Heart left ventricle (tissue), 16 donors: ENCODE measurements at places on chromosomes 2 and 18.

DNA sequence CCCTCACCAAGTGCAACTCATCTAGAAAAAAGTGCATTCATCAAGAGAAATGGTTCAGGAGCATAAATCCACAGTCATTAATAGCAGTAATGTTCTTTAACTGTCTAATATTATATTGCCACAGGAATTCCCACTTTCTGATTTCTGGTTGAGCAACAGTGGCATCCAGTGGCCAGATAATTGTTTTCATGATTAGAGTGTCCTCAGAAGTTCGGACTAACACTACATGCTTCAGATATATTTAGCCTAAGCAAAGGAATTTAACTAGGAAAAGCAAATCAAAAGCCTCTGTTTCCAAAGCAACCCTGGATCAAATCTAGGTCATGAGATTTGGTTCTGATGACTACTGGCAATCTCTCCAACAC lies 9.8 kb upstream of the ERBB4 start:
- DNase-seq: no peak

GRCh38 chr2:211373203-211373602 lies 816.8 kb downstream of the CPS1 start:
- no peak for DNase-seq

DNA sequence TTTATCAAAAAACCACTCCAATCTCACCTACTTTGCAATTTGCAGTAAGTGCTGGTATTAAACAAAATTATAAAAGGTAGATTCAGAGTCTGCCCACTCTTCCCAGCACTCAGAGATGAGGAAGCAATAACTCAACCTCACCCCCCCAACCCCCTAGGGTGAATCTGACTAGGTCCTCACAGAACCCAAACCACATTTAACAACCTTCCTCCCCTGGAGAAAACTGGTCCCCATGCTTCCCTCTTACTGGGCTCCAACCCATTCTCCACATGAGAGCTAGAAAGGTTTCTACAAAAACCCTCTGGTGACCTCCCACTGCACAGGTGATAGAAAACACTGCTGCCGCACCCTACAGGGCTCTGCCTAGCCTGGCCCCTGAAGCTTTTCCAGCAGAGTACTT lies 40.5 kb upstream of the BMP10 start:
- DNase-seq: no peak

- peak; percentile 32 for DNase-seq
Observed at GRCh38 chr2:60710707-60711106, 45.4 kb upstream of the PAPOLG start.

GRCh38 chr18:1019191-1019590 lies 114.5 kb downstream of the ADCYAP1 start:
- no peak for DNase-seq

DNA sequence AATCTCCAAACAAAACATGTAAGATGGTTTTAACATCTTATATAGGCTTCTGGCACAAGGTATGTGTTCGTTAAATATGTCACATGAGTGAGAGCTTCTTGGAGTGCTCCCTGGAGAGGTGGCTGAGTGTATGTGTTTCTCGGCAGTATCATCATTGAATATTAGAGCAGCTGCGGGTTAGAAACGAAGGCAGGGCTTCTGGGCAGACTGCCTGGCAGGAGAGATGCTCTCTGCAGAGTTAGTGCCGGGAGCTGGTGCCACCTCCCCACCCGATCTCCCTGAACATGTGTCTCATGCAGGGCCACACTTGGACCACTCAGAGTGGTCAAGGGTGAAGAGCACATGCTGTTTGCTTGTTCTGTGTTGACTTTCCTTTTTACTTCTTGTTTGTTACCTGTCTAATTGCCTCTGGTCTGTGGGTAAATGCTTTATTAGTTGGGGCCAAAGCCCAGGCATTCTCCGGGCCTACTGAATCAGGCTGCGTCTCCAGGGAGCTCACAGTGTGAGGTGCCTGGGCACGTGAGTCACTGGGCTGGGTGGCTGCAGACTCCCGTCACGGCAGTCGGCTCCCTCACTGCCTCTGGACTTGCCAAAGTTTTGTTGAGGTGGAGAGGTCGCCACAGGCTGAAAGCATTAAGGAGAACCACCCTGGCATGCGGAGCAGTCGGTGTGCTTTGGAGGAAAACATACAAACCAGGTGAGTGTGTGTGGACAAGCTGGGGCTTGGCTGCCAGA lies 246.6 kb downstream of the FHOD3 start:
- DNase-seq: peak; percentile 71

DNA sequence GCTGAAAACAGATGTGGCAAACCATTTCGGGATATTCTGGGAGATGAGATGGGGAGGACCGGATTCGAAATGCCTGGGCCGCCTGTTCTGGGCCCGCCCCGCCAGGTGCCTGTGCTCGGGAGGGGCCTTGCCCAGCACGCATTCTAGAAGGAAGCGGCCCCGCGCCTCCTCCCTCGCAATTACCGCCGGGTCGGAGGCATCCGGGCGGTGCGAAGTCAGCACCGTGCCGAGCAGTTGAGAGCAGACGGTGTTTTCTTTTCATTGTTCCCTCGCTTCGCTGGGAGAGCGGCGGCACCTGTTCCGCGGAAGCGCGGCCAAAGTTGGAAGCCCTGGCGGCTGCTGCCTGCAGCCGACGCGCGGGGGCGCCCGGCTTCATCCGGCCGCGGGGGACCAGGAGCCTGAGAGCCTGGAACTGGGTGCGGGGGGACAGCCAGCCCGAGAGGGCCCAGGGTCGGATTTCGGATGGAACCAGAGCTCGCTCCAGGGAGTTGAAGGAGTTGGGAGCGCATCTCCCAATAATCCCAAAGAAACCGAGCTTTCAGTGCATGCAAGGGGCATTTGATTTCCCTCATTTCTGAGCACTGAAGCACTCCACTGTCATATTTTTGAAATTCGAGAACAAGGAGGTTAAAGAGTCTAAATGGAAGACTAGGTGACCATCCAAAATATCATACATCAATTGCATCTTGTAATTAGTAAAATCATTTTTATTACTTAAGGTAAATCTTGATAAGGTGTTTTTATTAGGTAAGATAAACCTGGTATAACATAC lies 241.8 kb upstream of the RAB12 start:
- peak; percentile 17 for DNase-seq

DNA sequence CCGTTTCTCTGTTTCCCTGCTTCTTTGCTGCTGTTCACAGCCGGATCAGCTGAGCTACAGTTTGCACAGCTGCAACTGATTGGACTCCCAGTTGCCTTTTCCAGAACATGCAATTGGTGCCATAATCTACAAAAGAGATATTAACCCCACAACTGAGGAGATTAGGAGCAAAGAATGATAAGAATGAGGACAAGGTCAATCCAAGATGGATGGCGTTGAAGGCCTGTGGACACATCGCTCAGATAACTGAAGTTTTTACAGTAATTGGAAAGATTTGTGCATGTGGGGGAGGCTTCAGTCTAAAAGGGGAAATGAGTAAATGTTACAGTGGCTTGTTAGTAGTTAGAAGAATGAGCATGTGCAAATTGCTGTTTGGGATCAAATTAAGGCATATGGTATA lies 263.2 kb downstream of the TGIF1 start:
- DNase-seq: no peak

GRCh38 chr2:12616456-12617156 lies 100.1 kb upstream of the TRIB2 start:
- DNase-seq: no peak

DNA sequence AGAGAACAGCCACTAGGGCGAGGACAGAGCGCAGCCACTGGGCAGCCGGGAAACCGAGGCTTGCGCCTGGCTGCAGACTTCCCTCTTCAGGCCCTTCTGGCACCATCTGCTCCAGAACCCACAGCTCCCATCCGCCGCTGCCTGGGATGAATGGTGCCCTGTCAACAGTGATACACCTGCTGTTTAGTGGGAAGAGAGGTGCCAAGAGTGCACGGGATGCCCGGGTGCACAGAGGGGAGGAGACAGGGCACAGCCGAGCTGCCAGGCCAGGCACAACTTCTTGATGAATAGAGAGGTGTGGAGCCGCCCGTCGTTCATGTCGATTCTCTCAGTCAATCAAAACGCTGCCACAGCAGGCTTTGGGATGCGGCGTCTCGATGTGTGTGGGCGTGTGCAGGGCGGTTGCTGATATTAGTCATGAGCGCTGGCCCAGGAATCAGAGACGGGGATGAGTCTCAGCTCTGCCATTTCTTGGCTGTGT lies 39.5 kb downstream of the RRM2 start:
- DNase-seq: no peak

DNA sequence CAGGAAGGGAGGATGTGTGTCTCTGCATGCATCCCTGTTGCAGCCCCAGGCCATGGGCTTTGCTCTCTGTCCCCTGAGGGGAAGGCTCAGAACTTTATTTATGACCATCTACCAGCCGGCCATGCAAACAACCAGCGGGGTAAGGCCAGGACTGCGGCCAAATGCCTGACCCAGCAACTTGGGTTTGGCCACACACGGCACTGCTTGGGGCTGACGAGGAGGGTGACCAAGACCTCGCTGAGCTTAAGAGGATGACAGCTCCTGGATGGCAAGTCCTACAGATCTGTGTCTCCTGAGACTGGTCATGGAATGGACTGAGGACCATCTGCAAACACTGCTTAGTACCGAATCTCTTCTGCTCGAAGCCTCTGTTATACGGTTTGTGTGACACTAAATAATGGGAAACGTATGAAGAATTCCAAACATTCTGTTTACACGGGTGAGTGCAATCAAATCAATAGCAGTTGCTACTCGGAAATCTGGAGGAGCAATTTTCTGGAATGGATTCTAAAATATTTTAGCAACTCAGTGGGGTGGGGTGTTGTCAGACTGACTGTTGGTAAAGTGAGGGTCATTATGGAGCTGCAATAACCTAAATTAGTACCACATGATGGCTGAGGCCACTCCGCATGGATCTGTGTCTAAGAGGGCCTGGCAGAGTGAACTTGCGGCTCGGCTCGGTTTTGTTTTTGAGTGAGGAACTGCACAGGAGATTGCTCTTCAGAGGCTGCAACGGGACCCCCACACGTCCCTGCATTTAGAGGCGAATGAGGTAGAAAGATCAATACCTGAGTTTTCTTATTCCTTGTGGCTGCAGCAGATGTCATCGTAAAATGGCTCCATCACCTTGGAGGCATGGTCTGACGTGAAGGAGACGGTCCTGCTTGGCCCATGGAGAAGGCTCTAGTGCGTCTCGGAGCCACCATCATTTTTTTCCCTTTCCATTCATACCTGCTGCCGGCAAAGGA lies 26.6 kb downstream of the TMEM18 start:
- no peak for DNase-seq

DNA sequence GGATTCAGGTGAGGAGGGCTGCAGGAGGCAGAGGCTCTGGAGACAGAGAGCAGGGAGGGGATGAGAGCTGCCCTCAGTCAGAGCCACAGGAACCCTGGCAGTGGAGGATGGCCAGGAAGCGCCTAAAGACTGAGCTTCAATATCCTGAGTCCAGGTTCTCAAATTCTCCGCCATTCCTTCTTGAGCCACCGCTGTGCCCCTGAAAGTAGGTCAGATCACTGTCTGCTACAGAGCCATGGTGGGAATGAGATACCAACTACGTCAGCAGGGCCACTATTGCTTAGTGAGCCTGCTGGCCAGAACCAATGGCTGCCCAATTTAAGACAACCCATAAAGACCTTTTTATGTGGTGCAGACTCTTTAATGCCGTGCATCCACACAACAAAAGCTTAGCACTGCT lies 155.5 kb downstream of the CTIF start:
- DNase-seq: no peak

DNA sequence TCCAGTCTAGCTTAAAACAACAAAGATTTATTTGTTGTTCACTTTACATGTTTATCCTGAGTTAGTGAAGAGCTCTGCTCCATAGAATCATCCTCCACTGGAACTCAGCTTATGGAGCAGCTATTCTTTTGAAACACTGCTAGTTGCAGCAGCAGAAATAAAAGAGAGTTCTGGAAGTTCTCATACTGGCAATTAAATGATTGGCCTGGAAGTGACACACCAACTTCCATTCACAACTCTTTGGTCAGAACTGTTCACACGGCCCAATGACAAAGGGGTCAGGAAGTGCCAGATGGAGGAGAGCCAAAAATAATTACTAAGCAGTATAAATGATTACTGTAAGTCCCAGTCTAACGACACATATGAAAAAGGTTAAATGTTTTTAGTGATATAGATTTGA lies 39.1 kb downstream of the FBXO11 start:
- DNase-seq: peak; percentile 43

- DNase-seq: no peak
Observed at GRCh38 chr2:149100739-149101699, 62.5 kb downstream of the LYPD6B start.

DNA sequence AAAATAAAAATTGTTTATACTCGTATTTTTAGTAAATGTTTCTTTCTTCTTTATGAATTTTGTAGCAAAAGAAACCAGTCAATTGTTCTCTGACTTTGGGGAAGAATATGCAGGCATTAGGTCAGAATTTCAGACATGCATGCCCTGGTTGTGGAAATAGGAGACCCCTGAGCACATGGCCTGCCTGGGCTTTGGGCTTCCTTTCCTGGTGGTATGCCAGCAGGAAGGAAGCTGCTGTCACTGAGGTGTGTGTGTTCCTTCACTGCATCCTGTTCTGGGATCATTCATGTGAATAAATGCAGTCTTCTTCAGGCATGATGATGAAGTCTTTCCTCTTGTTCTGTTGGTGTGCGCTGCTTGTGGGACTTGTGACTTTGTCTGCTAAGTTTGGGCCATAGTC lies 920.2 kb upstream of the VRK2 start:
- DNase-seq: no peak

- no peak for DNase-seq
Observed at GRCh38 chr18:37962316-37962966, 396.8 kb upstream of the CELF4 start.

- DNase-seq: no peak
Observed at GRCh38 chr2:65122313-65122712, 7.6 kb downstream of the RAB1A start.

DNA sequence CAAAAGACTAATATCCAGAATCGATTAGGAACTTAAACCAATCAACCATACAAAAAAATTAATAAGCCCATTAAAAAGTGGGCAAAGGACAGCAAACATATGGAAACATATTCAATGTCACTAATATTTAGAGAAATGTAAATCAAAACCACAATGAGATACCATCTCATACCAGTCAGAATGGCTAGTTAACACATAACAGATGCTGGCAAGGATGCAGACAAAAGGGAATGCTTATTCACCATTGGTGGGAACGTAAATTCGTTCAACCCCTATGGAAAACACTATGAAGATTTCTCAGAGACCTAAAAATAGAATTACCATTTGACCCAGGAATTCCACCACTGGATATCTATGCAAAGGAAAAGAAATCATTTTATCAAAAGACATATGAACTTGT lies 468.2 kb upstream of the ST6GAL2 start:
- DNase-seq: no peak

- DNase-seq: no peak
Observed at GRCh38 chr18:4204438-4204720, 250.7 kb downstream of the DLGAP1 start.
